NCI-H345 (cell line): ENCODE measurements at places on chromosomes 7 and 10.

- DNase-seq = no peak
Measured at GRCh38 chr7:71486856-71487628, 355.1 kb downstream of the GALNT17 start.

DNA sequence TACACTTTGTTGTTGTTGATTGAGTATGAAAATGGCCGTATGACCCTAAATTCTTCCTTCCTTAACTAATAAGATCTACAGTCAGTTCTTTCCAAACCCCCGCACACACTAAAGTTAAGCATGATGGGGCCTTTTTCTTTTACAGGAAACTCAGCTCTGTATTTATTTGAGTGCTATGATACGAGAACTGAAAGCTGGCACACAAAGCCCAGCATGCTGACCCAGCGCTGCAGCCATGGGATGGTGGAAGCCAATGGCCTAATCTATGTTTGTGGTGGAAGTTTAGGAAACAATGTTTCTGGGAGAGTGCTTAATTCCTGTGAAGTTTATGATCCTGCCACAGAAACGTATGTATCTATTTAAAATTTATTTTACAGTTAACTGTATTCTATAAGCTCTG is 14.2 kb upstream of the NUP42 start:
- no peak for DNase-seq

- peak; percentile 22 for DNase-seq
Measured at GRCh38 chr10:102729029-102730026, 14.4 kb upstream of the WBP1L start.

DNA sequence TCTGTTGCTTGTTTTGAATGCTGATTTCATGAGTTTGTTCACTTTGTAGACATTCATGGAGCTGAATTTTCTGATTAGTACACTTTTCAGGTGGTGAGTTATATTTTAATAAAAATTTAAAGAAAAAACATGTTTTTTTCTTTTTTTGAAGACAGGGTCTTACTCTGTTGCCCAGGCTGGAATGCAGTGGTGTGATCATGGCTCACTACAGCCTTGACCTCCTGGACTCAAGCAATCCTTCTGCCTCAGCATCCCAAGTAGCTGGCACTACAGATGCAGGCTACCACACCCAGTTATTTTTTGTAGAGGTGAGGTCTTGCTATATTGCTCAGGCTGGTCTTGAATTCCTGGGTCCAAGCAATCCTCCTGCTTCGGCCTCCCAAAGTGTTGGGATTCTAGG is 23.7 kb downstream of the PDZD8 start:
- no peak for DNase-seq

- no peak for DNase-seq
Measured at GRCh38 chr10:23421397-23421796, 17.5 kb upstream of the OTUD1 start.

DNA sequence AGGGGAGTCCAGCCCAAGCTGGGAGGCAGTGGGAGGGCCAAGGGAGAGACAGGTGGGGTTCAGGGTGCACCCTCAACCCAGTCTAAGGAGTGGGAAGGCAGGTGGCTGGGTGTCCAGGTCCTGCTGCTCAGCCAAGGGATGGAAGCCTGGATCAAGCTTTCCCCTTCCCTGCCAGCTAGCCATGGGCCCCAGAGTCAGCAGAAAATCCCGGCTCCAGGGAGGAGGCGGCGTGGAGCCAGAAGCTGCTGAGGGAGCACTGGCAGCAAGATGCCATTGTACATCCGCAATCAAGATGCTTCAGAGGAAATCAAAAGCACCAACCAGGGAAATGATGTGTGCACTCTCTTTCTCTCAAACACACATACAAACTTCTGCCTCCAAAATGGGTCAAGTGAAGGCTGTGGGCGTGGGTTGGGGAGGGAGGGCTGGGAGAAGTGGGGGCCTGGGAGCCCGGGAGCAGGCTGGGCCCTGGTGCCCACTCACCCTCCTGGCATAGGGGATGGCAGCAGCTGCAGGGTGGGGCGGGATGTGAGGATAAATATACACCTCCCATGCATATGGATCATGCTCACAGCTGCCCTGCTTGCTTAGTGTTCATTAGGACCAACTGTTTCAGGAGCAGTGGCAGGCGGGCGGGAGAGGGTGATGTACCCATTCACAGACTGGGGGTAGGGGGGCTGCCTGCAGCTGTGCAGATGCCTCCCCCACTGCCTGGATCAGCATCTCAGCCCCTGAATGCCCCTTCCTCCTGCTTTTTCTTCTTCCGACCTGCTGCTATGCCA is 24.2 kb downstream of the TRIM8 start:
- DNase-seq = no peak

DNA sequence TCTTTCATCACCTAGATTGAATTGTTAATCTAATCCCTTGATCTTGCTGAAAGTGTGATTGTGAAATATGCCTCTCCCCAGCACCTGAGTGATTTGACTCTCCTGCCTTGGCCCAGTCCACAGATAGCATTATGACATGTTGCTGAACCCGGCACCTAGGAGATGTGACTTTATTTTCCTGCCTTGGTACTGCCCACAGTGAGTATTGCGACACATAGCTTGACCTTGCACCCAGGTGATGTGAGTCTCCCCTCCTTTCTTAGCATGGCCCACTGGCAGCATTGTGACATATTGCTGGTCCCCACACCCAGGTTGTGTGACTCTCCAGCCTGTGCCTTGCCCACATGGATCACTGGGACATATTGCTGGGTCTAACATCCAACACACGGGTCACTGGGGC is 32.5 kb upstream of the ZNF107 start:
- no peak for DNase-seq

DNA sequence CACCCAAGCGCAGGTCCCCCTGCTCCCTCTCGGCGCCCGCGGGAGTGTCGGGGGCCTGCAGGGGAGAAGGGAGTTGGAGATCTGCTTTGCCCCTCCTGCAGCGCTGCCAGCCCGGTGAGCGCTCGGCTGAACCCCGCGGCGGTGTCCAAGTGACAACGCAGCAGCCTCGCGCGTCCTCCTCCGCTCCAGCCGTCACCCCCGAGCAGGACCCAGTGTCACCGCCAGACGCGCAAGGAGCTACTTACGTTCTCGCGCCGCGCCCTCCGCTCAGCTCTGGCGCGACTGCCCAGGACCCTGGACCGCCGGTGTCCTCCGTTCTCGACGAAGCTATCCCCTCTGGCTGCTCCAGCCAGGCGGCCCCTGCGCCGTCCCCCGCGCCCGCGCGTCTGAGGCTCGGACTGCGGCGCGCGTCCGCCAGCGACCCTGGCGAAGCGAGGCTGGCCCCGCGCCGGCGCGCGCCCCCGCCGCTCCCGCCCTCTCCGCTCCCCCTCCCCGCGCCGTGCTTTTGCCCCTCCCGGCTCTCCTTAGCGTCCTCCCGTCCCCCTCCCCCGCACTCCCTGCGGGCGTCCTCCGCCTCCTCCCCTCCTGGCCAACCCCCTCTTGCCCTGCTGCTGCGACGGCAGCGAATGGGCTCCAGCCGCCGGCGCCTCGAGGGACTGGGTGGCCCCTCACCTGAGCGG is at the start of gene NRCAM:
TSS of gene NRCAM (minus strand) at position 439 of the 680 bp plus-strand sequence. CDS start 216,372 bp downstream, outside the sequence.
- peak; percentile 94 for DNase-seq

DNA sequence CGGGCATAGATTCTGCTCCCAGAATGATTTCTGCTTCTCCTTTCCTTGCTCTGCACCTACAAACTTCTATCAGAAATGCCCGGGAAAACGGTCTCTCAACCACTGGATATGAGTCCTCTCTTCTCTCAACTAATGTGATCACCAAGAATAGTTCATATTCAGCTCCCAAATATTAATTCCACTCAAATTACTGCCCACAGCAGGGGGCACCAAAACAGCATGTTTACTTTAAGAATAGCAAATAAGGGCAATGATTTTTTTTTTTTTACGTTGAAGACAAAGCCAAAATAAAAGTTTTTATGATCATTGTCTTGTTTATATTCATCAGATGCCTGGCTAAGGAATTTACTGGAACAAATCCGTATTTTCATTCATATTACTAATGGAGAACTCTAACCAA is 94.9 kb upstream of the PRSS1 start:
- DNase-seq = no peak

DNA sequence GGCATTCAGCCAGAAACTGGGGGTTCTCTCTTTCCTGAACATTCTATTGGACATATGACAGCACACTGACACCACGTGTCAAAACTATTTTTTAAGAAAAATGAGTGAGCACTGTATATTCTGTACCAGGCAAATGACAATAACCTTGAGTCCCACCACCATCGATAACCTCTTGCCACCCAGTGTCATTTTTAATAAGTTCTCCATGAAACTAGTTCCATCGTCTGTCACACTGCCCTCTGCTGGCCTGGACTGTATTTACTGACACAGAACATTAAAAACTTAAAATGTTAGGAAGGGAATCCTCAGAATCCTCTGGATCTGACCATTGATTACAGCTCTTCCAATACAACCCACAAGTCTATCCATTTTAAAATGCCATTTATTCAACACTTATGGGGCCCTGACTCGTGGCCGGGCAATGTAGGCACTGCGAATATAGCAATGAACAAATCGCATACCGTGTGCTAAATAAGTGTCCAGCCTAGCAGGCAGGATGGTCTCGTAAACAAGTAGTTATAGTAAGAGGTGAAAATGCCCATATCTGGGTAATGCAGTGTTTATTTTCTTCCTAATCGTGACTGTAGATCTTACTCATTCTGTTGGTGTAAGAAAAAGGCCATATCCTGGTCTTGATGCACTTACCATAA is 35.9 kb upstream of the CACNB2 start:
- DNase-seq = no peak

DNA sequence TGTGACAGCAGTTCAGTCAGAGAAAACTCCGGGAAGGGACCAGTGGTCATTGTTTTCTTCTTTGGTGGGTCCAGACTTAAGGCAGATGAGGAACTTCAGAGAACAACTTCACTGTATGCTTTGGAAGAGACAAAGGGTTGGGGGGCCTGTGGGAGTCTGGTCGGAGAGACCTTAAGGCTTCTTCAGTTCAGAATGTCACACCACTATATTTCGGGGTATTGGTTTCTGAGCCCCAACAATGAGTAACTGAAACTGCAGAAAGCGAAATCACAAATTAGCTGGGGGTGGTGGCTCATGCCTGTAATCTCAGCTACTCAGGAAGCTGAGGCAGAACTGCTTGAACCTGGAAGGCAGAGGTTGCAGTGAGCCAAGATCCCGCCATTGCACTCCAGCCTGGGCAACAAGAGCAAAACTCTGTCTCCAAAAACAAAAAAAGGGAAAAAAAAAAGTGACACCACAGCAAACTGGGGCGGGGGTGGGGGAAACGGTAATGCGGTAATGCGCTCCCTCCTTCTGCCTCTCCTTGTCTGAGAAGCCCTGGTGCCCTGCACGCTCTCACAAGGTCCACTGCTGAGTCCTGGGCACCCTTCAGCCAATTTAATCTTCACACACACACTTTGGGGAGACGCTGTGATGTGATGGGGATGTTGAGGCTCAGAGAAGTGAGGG is 2.2 kb upstream of the ADIRF start:
- DNase-seq = no peak

GRCh38 chr10:133277277-133277992 is 767 bp upstream of the ADAM8 start:
- no peak for DNase-seq

DNA sequence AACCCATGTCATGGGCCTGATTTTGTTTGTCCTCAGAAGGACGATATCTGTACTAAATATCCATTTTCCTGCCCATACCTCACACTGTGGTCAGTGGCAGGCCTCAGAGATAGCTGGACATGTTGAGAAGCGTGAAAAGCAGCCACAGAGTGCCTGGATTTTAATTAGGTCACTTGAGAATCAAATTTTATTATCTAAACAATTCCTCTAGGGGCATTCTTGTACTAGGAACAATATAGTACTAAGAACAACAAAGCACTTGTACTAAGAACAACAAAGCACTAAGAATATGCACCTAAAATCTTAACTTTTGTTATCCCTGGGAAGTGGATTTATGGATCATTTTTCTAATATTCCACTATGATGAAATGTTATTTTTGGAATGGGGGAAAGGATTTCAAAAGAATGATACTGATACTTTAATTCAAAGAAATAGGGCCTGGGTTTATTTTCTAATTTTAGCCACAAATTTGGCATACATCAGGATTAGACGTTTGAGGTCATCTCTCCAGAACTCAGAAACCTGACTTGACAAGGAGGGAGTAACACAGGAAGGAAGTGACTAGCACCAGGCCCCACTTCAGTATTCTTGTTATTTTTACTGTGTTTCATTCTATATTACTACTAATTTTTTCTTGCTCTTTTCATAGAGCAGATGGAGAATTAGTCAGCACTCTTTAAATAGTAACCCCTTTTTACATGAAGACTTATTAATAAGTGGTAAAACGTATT is 112.2 kb downstream of the EXOC4 start:
- DNase-seq = no peak

GRCh38 chr10:100140070-100140469 is 45.8 kb downstream of the ERLIN1 start:
- no peak for DNase-seq

- DNase-seq = no peak
Measured at GRCh38 chr7:108249453-108249852, 119.3 kb upstream of the LAMB4 start.

DNA sequence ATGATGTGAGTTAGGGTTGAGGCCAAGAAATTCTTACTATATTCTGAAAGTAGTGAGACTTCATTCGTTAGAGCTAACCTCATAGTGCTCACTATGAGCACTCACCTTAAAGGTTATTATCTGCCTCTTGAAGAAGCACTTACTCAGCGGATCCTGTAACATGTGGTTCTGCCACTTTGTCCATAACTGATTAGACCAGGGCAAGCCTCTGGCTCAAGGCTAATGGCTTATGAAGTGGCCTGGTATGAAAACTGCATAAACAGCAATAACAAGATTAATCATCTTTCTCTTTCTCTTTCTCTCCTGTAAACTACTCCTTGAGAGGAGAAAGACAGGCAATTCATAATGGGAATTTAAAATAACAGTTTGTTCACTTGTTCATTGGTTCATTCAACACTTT is 82.8 kb downstream of the MAPK8 start:
- no peak for DNase-seq

DNA sequence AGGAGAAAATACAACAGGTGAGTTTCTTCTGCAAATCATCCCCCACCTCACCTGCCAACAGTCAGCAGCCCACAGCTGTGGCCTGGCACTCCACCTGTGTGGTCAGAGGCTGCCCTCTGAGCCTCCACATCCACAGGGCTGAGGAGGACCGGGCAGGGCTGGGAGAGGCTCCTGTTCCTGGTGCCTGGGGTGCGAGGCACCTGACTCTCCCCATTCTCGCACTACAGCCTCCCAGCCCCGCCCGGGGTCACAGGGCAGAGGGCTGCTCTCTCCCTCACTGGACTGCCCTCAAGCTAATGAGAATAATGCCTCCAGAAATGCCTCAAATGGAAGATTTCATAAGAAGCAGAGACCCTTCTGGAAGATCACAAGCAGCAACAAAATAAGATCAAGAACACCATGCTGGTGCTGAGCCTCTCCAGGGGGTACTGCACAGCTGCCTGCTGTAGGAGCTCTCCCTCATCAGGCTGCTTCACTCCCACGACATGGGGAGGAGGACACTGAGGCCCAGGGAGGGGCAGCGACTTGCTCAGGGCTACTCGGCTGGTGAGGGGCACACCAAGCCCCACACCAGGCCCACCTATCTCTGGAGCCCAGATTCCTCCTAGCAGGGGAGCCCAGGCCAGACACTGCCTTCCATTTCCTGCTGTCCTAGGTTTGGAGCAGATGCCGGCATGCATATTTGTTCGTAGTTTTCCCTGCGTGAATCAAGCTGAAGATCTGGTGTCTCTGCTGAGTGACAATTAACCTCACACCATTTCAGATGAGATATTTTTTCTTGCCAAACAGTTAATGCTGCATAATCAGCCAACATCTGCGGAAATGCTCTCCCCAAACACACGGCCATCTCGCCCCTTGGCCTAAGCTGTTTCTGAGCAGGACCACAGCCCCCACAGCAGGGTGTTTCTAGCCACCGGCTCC is 76.5 kb downstream of the FAM53B start:
- no peak for DNase-seq

- DNase-seq = no peak
Measured at GRCh38 chr7:36283181-36283580, 106.5 kb upstream of the ANLN start.
